Neural crest cell (in vitro differentiated cells): ENCODE measurements at places on chromosomes 4 and X. TPM values are rescaled to one million over a fixed set of nuclear protein-coding genes. Genes with fewer than 3 reads are reported as not detected.

GRCh38 chr4:45795135-45795534 lies 328.7 kb downstream of the GABRG1 start:
- DNase-seq: no peak

Gene USP17L30
- not detected in 2 replicates for total RNA-seq

DNA sequence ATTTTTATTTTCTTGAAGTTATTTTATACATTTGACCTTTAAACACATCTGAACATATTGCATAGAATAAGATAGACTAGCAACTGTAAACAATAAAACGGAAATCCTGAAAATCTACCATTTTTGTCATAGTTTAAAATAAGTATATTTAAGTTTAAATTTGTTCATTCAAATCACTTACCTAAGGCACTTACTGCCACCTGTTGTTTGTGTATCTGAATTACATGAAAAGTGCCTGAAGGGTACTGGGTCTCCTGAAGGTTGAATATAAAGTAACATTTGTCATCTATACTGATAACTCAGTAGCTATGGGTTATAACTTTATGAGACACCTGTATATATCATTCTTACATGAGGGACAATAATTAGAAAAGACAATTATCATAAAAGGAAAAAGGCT lies 38.6 kb downstream of the TRPC5 start:
- no peak for DNase-seq

Gene MAGEA8
- total RNA-seq: not detected in 2 replicates

Gene LDB2
- 9.6 and 12.7 TPM in 2 replicates for total RNA-seq
